ENCODE measurements at places on chromosomes 1 and 21. TPM values are rescaled to one million over a fixed set of nuclear protein-coding genes. Genes with fewer than 3 reads are reported as not detected.

DNA sequence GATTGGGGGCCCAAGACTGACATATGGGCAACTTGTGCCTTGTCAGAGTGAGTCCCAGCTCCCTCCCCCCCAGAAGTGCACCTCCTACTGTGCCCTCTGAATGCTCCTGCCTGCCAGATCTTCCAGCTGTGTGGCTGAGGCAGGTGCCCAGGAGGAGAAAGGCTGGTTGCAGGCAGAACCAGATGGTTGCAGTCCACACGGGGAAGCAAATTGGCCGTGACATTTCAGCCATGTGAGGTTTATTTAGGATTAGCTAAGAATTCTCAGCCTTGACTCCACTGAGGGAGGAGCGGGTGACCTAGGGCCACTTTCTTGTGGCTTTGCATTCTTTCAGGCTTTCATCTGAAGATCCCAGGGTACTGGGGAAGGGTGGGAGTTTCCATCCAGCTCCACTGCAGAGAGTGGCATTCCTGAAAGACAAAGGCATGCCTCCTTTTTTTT, 33.8 kb downstream of the PEX14 start:
- peaks cover 15% of the 10 kb centered on the region for H3K36me3 ChIP-seq
- H3K27me3 ChIP-seq = no peaks in the 10 kb centered on the region
- no peak overlapping the region for H3K4me3 ChIP-seq
- DNase-seq = no peak
- H3K27ac ChIP-seq = no peak overlapping the region

ANKRD34A gene
- total RNA-seq = 1.8 TPM

ILDR2 gene
- 5.0 TPM for total RNA-seq

DNA sequence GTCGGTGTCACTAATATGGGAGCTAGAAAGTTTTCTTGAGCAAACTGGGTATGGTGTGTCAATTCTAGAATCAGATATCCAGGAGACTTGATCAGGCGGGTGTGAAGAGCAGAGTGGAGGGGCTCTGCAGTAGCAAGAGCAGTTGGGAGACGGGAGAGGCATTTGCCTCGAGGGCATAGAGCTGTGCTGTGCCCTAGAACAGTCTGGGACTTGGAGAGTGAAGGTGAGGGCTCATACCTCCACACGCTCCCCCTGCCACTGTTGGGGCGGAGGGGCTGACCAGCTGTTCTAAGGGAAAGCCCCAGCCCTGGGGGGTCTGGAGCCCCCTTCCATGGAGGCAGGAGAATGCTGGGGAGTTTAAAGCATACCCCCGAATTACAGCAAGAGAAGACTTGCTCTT, 33.8 kb downstream of the SIM2 start:
- no peaks in the 10 kb centered on the region for H3K4me1 ChIP-seq
- DNase-seq = no peak
- no peaks in the 10 kb centered on the region for H3K27me3 ChIP-seq
- no peak overlapping the region for H3K27ac ChIP-seq
- H3K36me3 ChIP-seq = no peaks in the 10 kb centered on the region

TMEM51 gene
- 0.23 TPM for total RNA-seq

DNA sequence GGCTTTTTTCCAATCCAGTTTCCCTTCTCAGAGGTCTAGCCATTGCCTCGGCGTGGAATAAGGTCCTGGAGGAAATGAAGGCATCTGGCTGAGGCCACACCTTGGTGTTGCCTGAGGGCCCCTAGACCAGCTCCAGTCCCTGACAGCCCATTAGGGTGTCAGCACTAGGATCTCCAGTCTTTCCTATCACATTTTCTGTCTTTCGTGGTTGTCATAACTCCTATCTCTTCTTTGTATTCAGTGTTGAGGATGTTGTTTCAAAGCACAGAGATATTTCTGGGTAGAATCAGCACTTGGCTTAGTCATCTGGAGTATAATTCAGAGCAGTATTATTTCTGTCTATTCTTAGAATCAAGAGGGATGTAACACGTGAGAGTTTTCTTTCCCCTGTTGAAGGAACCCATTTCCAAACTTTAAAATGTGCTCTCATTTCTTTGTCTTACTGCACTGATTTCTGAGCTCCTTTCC, 844.3 kb downstream of the KCNT2 start:
- H3K27me3 ChIP-seq = no peaks in the 10 kb centered on the region
- H3K27ac ChIP-seq = no peak overlapping the region
- H3K36me3 ChIP-seq = no peaks in the 10 kb centered on the region
- H3K4me1 ChIP-seq = no peaks in the 10 kb centered on the region

DNA sequence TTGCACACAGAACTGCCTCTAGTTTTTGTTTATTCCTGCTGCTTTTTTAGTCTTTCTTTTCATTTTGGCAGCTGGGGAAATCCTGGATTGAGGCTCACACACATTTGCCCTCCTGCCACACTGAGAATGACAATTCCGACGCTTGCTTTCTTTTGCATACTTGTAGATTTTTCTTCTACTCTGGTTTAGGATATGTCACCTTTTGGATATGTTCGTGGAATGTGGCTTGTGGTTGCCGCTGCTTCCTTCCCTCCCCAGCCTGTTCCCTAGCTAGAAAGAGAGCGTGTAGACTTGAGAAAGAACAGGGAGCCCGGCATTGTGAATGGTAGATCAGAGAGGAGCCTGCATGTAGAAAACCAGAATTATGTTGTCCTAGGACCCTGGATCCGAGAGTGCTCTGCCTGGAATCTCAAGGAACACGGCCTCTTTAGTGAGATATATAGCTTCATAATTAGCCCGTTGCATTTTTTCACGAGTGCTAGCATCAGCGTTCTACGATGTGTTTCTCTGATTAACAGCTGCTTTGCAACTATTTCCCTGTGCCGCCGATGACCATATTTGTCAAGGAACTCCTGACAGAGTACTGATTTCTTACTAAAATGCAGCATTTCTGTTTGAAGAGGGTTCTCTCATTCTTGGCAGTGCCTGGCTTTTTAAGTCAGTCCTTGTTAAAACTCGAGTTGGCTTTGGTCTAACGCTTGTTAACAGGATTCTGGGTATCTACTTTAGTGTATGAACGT, 56.2 kb downstream of the PEX14 start:
- H3K36me3 ChIP-seq = peaks cover 4% of the 10 kb centered on the region
- H3K27me3 ChIP-seq = no peaks in the 10 kb centered on the region
- H3K4me1 ChIP-seq = peaks cover 10% of the 10 kb centered on the region
- no peak overlapping the region for H3K4me3 ChIP-seq
- no peak for DNase-seq
- H3K27ac ChIP-seq = no peak overlapping the region

DNA sequence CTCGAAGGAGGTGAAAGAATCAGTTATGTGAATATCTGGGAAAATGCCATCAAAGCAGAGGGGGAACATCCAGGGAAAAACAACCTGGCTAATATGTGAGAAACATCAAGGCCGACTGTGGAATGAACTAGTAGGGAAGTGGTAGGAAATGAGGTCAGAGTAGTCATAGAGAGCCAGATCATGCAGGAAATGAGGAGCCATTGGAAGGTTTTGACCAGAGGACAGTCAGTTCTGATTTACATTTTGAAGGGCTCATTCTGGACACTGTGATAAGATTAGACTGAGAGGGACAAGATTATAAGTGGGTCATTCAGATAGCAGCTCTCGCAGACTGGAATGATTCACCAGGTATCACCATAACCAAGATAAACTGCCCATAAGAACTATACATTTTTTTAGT, 63.7 kb downstream of the SYT14 start:
- no peak overlapping the region for H3K4me3 ChIP-seq
- H3K4me1 ChIP-seq = no peaks in the 10 kb centered on the region
- H3K36me3 ChIP-seq = no peaks in the 10 kb centered on the region
- DNase-seq = no peak

DNA sequence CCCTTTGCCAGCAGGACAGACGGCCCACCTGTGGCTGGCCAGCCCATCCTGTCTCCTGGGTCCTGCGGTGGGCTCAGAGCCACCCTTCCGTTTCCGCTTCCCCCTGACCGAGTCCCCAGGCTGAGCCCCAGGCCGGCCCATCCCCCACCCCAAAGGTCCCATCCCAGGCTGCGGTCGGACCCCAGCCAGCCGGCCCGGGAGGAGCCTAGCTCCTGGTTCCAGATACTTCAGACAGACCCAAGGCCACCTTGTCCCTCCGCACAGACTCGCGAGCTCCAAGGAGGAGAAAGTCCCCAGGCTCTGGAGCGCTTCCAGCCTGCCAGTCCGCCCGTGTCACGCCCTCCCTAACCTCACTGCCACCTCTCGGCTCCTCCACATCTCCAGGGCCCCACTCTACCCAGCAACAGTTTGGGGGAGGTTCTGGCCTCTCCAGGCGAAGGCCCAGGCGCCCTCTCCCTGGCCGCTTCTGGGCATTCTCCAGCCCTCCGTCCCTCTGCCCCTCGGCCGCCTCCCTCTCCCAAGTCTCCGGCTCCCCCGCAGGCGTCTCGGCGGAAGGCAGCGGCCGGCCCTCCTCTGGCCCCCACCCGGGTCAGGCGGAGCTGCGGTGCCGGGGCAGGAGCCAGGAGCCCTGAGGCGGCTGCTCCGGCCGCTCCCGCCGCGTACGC, 835 bp downstream of the LRRN2 start:
- H3K4me3 ChIP-seq = peak overlapping the region; percentile 41
- H3K36me3 ChIP-seq = no peaks in the 10 kb centered on the region
- peaks cover 14% of the 10 kb centered on the region for H3K4me1 ChIP-seq
- H3K27me3 ChIP-seq = peaks cover 51% of the 10 kb centered on the region
- peak; percentile 25 for DNase-seq

- no peaks in the 10 kb centered on the region for H3K27me3 ChIP-seq
- no peak for DNase-seq
- H3K27ac ChIP-seq = no peak overlapping the region
- no peaks in the 10 kb centered on the region for H3K4me1 ChIP-seq
- H3K36me3 ChIP-seq = no peaks in the 10 kb centered on the region
These were observed 425.3 kb downstream of the DUSP10 start for GRCh38 chr1:221316491-221317056.

GRCh38 chr1:52645261-52645660, 12.3 kb downstream of the SHISAL2A start:
- no peak overlapping the region for H3K27ac ChIP-seq
- peaks cover 14% of the 10 kb centered on the region for H3K4me1 ChIP-seq
- peaks cover 9% of the 10 kb centered on the region for H3K36me3 ChIP-seq
- H3K4me3 ChIP-seq = no peak overlapping the region
- H3K27me3 ChIP-seq = no peaks in the 10 kb centered on the region

C4BPA gene
- not detected for total RNA-seq

DNA sequence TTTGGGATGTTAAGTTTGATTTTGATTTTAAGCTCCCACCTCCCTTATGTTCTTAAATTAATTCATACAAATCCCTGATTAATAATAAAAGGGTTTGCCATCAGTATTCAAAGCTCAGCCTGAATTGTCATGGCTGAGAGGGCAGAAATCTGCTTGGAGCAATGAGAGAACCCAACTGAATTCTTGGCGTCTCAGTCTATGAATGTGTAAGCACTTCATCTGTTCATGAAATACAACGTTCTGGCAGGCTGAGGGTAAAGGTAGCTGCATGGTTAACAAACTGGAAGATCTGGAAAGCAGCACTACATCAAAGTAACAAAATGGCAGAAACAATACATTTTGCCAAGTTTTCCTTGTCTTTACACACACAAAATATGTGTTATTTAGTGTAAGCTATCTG, 95.3 kb downstream of the ACBD6 start:
- H3K4me1 ChIP-seq = no peaks in the 10 kb centered on the region
- no peak for DNase-seq

GJB4 gene
- not detected for total RNA-seq

DDR2 gene
- total RNA-seq = 0.08 TPM

- H3K4me3 ChIP-seq = no peak overlapping the region
- peaks cover 22% of the 10 kb centered on the region for H3K4me1 ChIP-seq
- DNase-seq = no peak
- H3K27me3 ChIP-seq = no peaks in the 10 kb centered on the region
These were observed 63.9 kb downstream of the MAP3K7CL start for GRCh38 chr21:29194342-29194741.

GRCh38 chr1:80961464-80962190, 839.1 kb upstream of the ADGRL2 start:
- H3K4me3 ChIP-seq = no peak overlapping the region
- no peak for DNase-seq
- no peaks in the 10 kb centered on the region for H3K4me1 ChIP-seq

DNA sequence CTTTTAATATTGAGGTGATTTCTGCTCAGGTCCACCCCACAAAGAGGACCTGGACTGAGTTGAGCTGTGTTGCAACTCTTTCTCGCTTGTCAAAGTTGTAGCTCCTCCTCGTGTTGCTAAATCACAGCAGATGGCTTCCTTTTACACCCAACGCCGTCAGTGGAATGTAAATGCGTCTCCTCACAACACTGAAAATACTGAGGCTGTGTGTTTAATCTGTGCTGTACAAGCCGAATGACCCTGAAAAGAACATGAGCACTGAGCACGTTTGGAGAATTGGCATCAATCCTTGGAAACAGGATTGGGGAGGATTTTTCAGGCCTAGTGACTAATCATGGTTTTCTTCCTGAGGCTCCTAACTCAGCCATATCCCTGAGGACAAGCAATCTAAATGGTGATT, 196.0 kb downstream of the CRB1 start:
- no peaks in the 10 kb centered on the region for H3K27me3 ChIP-seq
- DNase-seq = no peak
- H3K4me3 ChIP-seq = no peak overlapping the region
- no peak overlapping the region for H3K27ac ChIP-seq

DNA sequence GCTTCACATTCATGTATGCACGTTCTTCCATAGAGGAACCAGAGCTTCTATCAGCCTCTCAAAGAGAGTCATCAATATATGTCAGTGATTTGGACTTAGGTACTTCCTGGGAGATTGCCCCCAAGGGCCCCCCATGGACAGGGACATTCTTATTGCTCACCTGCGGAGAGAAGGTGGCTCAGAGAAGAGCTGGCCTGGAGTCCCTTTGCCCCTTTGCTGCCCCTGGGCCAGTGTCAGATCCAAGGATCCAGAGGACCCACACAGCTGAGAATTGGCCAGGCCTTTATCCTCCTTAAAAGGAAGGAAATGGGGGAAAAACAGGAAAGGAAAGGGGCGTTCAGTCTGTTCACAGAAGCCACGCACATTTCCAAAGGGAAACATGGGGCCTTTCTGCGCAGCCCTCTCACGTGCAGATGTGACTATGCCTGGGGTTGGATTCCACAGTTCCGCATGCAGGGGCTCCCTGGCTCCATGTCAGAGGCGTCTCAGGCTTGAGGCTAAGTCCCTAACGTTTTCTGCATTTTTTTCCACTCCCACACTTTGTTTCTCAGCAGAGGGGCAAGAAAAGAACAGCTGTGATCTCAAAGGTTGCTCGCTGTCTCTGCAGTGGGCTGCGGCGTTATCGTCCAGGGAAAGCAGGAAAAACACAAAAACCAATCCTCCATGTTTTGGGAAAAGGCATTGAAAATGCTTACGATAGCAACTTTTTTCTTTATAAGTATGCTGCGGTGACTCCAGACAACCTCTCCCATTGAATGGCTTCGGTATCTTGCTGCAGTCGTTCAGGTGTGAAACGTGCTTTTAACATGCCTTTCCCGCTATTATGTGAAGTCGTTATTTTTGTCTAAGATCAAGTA, 5.9 kb downstream of the C1orf226 start:
- no peak for DNase-seq
- peaks cover 1% of the 10 kb centered on the region for H3K4me1 ChIP-seq
- H3K27me3 ChIP-seq = peaks cover 9% of the 10 kb centered on the region

- H3K27me3 ChIP-seq = no peaks in the 10 kb centered on the region
- H3K4me1 ChIP-seq = no peaks in the 10 kb centered on the region
- DNase-seq = no peak
- H3K4me3 ChIP-seq = no peak overlapping the region
These were observed 12.7 kb downstream of the SNX7 start for GRCh38 chr1:98674075-98674781.

NPPB gene
- not detected for total RNA-seq
